ENCODE measurements at places on chromosomes 16 and 17.

- no peak for DNase-seq
Measured at GRCh38 chr17:80294210-80294609, 33.6 kb downstream of the RNF213 start.

- no peak for DNase-seq
Measured at GRCh38 chr16:89190150-89190958, 10.0 kb downstream of the SLC22A31 start.

- no peak for DNase-seq
Measured at GRCh38 chr17:29148257-29148789, 31.9 kb downstream of the MYO18A start.

DNA sequence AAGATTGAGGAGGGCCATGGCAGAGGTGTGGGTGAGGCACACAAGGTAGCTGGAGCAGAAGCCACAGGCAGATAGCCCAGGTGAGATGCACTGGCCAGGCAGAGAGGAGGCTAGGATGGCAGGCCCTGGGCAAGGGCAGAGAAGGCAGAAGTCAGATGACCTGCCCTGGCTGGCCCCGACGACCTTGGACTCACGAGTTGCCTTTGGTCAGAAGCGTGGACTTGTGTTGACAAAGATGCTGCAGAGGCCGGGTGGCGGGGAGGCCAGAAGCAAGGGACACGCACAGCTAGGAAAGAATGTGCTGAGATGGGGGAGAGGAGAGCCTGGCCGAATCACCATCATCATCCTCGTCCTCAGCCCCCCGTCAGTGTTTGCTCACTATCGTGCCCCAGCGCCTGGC is 123.7 kb downstream of the RBFOX3 start:
- no peak for DNase-seq

GRCh38 chr16:85463672-85464382 is 149.3 kb upstream of the GSE1 start:
- no peak for DNase-seq

GRCh38 chr17:72822358-72823023 is 270.0 kb downstream of the SLC39A11 start:
- no peak for DNase-seq

- peak; percentile 13 for DNase-seq
Measured at GRCh38 chr17:4074831-4075495, 67.9 kb downstream of the ZZEF1 start.

GRCh38 chr17:68762911-68763310 is 161.7 kb upstream of the FAM20A start:
- no peak for DNase-seq

GRCh38 chr17:54945231-54945630 is 23.2 kb downstream of the COX11 start:
- DNase-seq, result no peak

GRCh38 chr17:67063141-67063540 is 18.8 kb downstream of the CACNG1 start:
- no peak for DNase-seq

- DNase-seq, result no peak
Measured at GRCh38 chr16:68749432-68749831, 12.3 kb downstream of the CDH1 start.

- DNase-seq, result no peak
Measured at GRCh38 chr17:76529224-76530094, 8.1 kb downstream of the CYGB start.

DNA sequence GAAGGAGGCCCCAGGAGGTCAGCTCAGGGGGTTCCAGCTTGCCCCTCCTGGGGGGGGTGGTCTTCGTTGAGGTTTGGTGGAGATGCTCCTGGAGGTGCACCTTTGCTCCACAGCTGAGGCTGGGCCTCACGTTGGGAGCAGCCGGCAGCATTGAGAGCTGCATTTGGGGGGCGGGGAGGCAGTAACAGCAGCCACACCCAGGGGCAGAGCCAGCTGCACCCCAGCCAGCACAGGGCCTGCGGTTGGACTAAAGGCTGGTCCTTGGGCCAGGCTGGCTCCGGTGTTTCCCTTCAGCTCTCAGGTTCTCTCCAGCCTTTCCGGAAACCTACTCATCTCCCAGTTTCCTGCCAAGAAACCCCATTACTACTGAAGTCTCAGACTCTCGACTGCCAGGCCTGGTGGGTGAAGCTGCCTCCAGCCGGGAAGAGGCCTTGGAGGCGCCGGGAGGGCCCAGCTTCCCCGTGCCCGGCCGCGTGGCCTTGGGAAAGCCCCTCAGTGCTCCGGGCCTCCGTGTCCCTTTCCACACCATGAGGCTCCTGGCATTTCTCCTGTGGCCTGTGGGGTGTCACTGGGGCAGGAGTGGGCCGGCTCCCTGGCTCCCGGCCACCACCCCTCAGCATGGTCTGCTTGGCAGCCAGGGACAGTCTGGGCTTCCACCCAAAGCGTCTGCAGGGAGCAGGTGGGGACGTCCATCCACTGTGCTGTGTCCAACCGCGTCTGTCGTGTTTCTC is 14.0 kb upstream of the BAIAP2 start:
- no peak for DNase-seq

- DNase-seq, result no peak
Measured at GRCh38 chr17:69018022-69018615, 42.6 kb downstream of the ABCA9 start.

DNA sequence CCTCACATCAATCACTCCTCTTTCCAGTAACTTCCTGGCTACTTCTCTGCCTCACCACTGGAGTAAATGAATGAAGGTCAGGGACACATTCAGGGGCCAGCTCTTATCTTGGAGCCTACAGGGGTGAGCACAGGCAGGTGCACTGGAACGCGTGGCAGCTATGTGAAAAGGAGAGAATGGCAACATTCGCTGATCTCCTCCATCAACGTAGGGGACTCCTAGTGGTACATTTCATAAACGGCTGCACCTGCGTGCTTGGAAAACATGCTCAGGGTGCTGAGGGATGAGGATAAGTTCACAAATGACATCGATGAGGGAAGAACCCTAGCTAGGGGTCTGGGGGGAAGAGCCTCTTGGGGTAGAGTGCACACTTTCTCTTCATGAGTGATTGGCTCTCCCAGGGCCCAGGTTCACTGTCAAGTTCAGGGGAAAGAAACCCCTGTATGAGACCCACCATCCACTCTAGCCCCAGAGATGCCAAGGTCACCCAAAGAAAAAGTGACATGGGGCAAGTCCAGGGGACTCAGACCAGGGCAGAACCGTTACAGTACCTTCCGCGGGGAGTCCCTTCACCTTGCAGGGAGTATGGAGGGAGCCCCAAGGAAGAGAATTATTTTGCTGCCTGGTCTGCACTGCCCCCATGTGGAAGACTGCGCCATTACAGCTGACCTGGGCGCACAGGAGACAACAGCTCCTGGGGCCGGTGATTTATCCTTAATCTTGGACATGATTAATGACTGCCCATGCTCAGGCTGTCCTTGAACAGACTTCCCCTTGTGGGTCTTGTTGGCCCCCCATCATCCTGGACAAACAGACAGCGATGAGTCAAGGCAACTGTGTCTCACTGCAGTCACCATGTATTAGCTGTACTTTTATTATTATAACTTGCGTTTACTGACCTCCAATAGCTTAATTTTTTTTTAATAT is 30.1 kb downstream of the VAC14 start:
- DNase-seq, result peak; percentile 28

GRCh38 chr16:83574388-83574787 is 233.4 kb upstream of the HSBP1 start:
- no peak for DNase-seq

DNA sequence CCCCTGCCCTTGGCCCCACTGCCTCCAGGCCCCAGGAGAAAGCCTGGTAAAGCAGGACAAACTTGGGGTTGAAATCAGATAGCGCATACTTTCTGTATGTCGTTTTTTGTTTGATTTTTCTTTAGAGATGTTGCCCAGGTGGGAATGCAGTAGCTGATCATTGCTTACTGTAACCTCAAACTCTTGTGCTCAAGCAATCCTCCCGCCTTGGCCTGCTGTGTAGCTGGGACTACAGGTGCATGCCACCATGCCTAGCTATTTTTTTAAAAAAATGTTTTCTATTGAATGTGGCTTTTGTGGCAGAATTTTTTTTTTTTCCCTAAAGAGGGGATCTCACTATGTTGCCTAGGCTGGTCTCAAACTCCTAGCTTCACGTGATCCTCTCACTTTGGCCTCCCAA is 11.1 kb upstream of the CCL5 start:
- no peak for DNase-seq

- no peak for DNase-seq
Measured at GRCh38 chr17:21357281-21357680, 18.9 kb upstream of the KCNJ12 start.

GRCh38 chr16:72924537-72924926 is 123.4 kb downstream of the ZFHX3 start:
- no peak for DNase-seq

GRCh38 chr16:69917739-69918138 is 33.4 kb upstream of the CLEC18A start:
- no peak for DNase-seq

- DNase-seq, result peak; percentile 67
Measured at GRCh38 chr17:4304417-4305027, 40.7 kb upstream of the ANKFY1 start.
